ENCODE measurements at places on chromosomes 7 and 10.

GRCh38 chr10:86960003-86960862 lies 1.8 kb downstream of the SNCG start:
- peak; percentile 65 for DNase-seq

- no peak for DNase-seq
Measured at GRCh38 chr10:132959559-132959961, 17.2 kb upstream of the CFAP46 start.

DNA sequence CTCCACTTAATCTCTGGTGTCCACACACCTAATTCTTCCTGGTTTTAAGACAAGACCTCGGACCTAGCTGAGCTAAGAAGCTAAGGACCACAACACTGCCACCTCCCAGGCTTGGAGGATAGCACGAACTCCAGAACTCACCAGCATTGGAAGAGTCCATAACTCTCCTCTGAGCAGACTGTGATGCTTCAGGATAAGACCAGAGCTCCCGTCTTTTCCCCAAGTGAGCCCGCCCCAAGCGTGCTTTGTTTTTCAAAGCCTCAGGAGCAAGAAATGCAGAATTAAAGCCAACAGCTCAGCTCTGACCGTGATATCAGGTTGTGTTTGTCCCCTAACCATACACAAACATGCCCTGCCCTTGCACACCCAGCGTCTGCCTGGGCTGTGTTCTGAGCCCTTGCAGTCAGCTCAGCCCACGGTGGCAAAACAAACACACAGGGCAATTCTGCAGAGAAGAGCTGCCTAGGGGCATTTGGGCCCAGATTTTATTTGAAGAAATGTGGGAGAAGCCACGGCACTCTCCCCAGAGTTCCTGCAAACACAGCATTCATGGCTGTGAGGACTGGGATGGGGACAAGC lies 145.4 kb downstream of the WDR11 start:
- DNase-seq = no peak

- DNase-seq = no peak
Measured at GRCh38 chr7:157405501-157405900, 68.7 kb downstream of the DNAJB6 start.

DNA sequence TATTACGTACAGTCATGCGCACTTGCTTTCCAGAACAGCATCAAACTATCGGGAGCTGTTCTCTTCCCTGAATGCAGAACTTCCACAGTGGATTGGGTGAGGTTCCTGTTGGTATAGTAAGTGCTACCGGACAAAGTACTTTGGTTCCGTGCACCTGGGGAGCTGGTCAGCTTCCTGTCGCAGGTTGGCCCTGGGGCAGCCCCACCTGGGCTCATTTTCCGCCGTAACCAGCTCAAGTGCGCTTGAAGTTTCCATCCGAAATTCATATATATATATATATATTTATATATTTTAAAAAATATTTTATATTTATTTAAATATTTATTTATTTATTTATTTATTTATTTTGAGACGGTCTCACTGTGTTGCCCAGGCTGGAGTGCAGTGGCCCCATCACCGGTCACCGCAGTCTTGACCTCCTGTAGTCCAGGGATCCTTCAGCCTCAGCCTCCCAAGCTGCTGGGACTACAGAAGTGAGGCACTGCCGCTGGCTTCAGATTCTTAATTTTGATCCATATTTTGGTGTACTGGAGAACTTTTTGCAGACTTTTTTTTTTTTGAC lies 6.5 kb downstream of the SCART1 start:
- no peak for DNase-seq

GRCh38 chr10:69516796-69517195 lies 56.4 kb downstream of the NEUROG3 start:
- no peak for DNase-seq

DNA sequence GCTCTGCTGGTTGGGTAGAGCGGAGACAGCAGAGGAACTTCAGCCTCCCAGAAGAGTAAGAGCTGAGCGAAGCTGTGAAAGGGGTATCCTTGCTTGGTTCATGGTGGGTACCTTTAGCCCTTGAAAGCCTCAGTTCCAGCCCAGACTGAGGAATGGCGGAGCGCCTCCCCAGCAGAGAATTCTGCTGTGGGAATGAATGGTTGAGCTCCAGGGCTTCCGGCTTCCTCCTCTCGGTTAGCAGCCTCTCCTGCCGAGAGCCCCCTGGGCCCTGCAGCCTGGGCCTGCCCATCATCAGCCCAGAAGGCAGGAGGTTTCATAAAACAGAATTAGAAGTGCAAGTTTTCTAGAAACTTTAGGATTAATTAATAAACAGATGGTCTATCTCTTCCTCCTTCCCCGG lies 79.9 kb upstream of the ANLN start:
- DNase-seq = no peak

DNA sequence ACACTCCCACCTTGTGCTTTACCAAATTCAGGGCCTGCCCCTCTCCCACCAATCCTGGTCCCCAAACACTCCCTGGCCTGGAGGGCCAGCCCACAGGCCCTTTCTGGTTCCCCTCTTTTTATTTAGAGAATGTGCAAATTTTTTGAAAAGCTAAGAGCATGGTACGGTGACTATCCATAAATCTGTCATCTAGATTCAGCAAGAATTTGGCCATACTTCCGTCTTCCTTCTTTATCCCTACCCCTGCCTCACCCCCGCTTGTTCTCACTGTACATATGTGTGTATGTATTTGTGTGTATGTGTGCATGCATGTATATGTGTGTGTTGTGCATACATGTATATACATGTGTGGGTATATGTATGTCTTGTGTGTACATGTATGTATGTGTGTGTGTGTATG lies 8.1 kb upstream of the TBRG4 start:
- DNase-seq = no peak

DNA sequence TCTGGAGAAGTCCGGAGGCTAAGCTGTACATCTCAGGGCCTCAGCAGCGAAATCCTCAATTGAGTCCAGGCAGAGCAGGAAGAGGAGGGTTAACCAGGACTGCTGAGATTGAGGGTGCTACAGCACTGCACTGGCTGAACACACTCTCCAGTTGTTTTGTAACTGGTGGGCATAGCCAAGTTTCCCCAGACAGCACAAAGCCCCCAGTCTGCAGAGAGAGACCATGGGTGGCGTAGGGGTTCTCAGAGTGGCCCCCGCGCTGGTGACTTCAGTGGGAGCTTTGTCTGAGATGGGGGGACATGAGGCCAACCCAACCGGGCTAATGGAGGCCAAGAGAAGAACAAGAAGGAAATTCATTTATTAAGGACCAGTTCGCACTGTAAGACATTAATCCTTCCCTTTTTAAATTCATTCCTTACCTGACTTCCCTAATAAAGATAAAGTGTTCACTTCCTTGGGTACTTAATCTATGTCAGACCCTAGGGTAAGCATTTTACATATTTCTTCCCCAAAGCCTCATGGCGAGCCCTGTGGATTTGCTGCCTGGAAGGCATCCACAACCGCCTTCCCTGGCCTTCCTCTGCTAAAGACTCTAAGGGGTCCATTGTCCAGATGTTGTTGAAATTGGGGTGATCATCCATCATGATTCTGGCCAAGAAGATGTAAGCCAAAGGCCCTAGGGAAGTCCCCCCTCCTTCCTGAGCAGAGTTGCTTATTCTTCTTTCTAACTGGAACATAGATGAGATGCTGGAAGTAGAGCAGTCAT lies 121.4 kb upstream of the CHST15 start:
- no peak for DNase-seq

GRCh38 chr10:43045631-43046287 lies 31.1 kb upstream of the RET start:
- no peak for DNase-seq

DNA sequence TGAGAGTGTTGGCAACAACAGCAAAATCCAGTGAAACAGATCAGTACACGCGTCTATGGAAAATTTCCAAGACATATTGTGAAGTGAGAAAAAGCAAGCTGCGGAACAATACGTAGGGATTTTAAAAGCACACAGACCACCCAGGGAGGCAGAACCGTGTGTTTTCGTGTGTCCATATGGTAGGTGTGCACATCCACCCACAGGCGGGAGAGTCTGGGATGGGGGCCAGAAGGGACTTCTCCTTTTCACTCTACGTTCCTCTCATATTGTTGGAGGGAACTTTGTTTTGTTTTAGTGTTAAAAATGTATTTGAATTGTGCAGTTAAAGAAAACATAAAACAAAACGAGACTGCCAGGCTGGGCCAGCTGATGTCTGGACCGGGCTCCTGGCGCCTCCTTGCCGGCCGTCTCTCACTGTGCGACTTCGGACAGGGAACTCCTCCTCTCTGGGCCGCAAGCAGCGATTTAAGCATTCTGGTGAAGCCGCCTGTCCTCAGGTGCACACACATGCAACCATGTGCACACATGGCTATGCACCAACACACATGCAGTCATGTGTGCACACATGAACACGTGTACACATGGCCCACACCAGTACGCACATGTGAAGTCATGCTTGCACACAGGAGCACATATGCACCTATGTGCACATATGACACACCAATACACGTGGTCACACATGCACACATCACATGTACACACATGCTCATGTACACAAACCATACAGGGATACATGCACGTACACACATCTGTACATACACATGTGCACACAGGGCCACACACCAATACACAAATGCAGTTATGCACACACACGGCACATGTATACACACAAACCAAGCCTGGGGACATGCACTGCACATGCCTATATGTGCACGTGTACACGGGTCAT lies 141.1 kb downstream of the ELFN1 start:
- no peak for DNase-seq

- no peak for DNase-seq
Measured at GRCh38 chr7:107972941-107973376, 30.0 kb downstream of the LAMB1 start.

DNA sequence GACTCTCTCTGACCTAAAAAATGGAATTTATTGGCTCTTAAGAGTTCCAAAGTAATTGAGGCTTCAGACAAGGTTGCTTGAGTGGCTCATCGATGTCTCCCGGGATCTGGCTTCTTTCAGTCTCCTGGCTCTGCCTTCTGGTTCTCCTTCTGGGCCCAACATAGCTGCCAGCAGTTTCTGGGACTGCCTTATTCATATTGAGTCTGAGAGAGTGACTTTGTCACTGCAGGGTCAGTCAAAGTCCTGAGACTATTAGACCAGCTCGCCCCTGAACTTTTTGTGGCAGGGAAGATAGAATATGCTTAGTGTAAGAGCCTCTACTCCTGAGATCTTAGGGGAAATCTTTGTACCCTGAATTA lies 94.0 kb downstream of the MMRN2 start:
- no peak for DNase-seq

GRCh38 chr7:149284343-149284742 lies 22.3 kb downstream of the ZNF783 start:
- peak; percentile 67 for DNase-seq

DNA sequence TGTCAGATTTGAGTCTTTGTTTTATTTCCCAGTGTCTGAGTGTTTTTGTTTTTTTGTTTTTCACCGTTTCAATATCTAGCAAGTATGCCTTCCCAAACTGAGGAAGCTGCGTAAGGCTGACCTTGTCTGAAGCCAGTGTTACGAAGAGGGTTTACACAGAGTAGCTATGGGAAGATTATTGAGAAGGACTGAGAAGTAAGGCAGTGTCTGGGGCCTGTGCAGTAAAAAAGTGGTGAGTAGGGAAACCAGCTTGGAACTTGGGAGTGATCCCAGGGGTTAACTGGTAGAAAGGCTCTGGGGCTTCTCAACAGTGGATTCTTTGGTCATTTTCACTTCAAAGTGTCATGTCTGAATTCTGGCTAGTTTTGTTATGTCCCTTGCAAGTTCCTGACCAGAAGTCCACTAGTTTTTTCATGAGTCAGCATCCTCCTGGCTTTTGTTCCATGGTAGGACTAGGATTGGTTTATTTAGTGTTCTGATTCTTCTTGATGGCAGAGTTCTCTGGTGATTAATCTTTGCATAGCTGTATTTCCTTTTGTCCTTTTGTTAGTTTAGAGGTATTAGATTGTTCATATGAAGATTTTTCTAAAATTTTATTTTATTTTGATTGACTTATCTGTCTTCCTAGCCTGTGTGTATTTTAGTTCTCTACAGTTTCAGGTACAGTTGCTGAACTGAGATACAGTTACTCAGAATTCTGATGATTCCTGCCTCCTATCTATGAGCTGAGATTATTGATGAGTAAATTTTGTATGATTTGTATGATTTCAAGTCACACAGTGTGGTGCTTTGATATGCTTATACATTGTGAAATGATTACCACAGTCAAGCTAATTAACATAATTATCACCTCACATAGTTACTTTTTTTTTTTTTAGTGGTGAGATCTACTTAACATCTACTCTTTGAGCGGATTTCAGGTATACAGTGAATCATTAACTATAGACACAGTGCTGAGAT lies 19.0 kb downstream of the GARS1 start:
- DNase-seq = no peak

Measured in CD4-positive, alpha-beta T cell treated with Interleukin-17A for 1 hour (primary cell).